Right lobe of liver (tissue), 6 donors: ENCODE measurements at places on chromosomes 7 and 10.

GRCh38 chr7:26729150-26729775, 135.1 kb downstream of the SKAP2 start:
- no peak for DNase-seq

DNA sequence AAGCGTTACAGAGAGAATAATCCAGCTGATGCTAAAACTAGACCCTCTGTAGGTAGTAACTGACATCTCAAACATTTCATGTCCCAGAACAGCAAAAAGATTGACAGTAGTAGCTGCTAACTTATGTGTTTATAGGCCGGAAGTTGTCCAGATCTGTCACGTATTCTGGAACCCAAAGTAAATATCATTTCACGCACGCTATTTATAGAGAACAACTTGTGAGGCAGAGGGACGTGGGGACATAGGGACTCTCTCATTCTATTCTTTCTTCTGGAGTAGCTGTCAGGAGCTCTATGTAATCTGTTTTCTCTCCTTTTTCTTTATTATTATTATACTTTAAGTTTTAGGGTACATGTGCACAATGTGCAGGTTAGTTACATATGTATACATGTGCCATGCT, 22.3 kb downstream of the AGK start:
- DNase-seq = no peak

GRCh38 chr10:19302117-19302516, 253.5 kb downstream of the MALRD1 start:
- DNase-seq = no peak

DNA sequence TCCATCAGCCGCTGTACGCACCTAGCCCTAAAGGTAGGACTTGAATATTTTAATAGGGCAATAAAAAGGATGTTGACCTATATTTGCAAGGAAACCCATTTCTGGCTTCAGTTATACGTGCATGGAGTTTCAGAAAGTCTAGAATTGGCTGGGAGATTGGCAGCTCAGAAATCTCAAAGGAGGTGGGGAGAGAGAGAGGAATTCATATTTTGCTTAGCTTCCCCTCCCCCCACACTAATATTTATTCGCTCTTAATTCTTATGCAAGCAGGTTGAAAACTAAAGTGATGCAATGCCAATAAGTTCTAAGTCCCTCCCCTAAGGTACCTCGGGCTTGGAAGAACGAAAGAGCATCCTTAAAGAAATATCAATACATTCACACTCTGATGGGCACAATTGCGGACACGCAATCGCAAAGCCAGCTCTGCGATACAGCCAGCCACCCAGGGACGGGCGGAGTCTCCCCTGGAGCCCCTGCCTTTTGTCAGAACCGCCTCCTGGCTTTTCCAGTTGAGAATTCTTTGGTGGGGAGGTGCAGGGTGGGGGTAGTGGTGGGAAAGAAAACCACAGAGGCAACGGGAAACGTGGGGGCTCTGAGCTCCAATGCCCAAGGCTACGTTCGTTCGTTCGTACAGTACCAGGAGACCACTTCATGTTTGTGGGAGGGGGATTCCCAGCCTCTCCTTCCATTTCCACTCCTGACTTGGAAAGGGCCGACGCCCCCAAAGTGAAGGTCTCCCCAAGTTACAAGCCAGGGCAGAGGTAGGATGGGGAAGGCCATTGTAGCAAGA, 1.3 kb downstream of the SHH start:
- DNase-seq = no peak

DNA sequence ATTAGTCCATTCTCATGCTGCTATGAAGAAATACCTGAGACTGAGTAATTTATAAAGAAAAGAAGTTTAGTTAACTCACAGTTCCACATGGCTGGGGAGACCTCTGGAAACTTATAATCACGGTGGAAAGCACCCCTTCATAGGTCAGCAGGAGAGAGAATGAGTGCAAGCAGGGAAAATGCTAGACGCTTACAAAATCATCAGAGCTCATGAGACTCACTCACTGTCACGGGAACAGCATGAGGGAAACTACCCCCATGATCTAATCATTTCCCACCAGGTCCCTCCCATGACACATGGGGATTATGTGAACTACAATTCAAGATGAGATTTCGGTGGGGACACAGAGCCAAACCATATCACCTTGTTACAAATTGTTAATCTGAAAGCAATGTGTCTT, 15.8 kb downstream of the TAS2R39 start:
- no peak for DNase-seq

DNA sequence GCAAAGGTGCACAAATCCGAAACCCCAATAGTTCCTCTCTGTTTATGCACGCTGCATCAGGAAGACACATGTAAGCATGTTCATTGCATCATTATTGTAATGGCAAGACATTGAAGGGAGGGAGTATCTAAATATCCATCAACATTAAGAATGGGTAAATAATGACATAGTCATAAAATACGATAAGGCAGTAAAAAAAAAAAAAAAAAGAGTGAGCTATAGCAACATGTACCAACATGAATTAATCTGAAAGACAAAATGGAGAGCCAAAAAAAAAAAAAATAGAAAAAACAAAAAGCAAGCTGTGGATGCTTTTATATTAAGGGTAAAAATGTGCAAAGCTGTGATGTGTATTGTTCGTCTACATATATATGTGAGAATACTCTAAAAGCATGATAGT, 70.2 kb upstream of the ABLIM1 start:
- no peak for DNase-seq

GRCh38 chr7:7408001-7408770, 127.5 kb downstream of the COL28A1 start:
- no peak for DNase-seq

DNA sequence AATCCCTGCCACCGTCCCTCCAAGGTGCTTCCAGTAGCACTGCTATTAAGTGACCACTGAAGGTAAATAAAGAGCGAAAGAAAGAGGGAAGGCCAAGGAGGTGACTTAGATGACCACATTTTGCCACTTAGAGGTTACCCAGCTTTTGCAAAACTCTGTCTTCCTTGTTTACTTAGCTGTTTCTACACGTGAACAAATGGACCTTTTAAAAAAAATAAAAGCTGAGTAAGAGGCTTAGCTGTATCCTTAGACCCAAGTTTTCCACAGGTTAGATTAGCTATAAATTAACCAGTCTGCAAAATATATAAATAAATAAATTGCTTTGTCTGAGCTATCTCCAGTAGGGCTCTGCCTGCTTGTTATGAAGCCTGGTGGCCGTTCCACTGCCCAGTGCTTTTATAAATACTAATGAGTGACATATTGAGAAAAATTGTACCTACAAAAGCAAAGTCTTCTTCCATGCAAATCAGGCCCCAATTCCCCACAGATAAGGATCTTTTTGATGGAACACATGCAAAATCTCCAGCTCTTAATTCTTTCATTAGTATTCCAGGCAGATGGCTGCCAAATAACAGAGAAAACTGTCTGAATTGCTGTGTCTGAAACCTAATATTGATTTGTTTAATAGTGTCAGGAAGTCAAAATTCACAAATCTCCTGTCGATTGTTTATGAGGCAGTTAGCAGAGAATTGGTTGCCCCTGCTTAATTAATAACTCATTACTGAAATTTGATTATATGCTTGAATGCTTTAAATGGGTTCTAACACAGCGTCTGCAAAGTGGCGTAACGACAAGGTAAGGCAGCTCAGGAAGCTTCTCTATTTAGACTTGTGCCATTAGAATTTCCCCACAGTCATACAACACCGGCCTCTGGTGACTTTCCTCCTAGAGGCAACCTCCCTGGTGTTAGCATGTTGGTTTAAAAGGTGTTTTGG, 176.7 kb downstream of the EMX2 start:
- no peak for DNase-seq
